ENCODE measurements at places on chromosomes 3 and 15. TPM values are rescaled to one million over a fixed set of nuclear protein-coding genes. Genes with fewer than 3 reads are reported as not detected.

KLHL40 gene
- total RNA-seq: not detected

AZI2 gene
- total RNA-seq: 44.8 TPM

SAMD7 gene
- not detected for total RNA-seq

NOX5 gene
- total RNA-seq: not detected

MAGEL2 gene
- total RNA-seq: not detected

GATA2 gene
- 0.22 TPM for total RNA-seq

STOML1 gene
- total RNA-seq: 10.6 TPM

SLC6A20 gene
- not detected for total RNA-seq

RASL12 gene
- not detected for total RNA-seq

TLR9 gene
- not detected for total RNA-seq

ZBED2 gene
- total RNA-seq: 812 TPM

GP5 gene
- total RNA-seq: 0.31 TPM

TPRG1 gene
- total RNA-seq: 11.2 TPM

MYNN gene
- total RNA-seq: 14.5 TPM

ERICH6 gene
- total RNA-seq: not detected

PRSS50 gene
- not detected for total RNA-seq

FAM81A gene
- 0.60 TPM for total RNA-seq

DPPA2 gene
- total RNA-seq: not detected

DZIP1L gene
- 0.16 TPM for total RNA-seq

IQSEC1 gene
- total RNA-seq: 31.4 TPM
